ENCODE measurements at places on chromosomes 7 and 10. TPM values are rescaled to one million over a fixed set of nuclear protein-coding genes. Genes with fewer than 3 reads are reported as not detected.

GRCh38 chr10:103709341-103709920, 145.9 kb downstream of the SH3PXD2A start:
- H3K36me3 ChIP-seq = no peaks in the 10 kb centered on the region
- H3K27ac ChIP-seq = peak overlapping the region; percentile 50
- no peak for DNase-seq
- H3K27me3 ChIP-seq = no peaks in the 10 kb centered on the region
- H3K4me3 ChIP-seq = no peak overlapping the region

- H3K4me3 ChIP-seq = no peak overlapping the region
- no peak for DNase-seq
- H3K36me3 ChIP-seq = no peaks in the 10 kb centered on the region
- no peaks in the 10 kb centered on the region for H3K27me3 ChIP-seq
- no peak overlapping the region for H3K27ac ChIP-seq
Measured at GRCh38 chr10:37146443-37146842, 21.0 kb downstream of the ANKRD30A start.

- H3K4me3 ChIP-seq = no peak overlapping the region
- no peaks in the 10 kb centered on the region for H3K27me3 ChIP-seq
- no peak for DNase-seq
- no peak overlapping the region for H3K27ac ChIP-seq
- H3K4me1 ChIP-seq = no peaks in the 10 kb centered on the region
Measured at GRCh38 chr10:1381339-1381738, 325.2 kb downstream of the WDR37 start.

GRCh38 chr10:87504640-87505365, at the start of gene MINPP1:
Gene MINPP1, plus strand, starts transcription at chr10:87504893. Its CDS starts 23 bp downstream, at chr10:87504916.
- H3K27ac ChIP-seq = peak within 1 kb of the TSS; percentile 92
- peaks cover 20% of the 10 kb centered on the region for H3K36me3 ChIP-seq
- peak within 1 kb of the TSS; percentile 93 for H3K4me3 ChIP-seq
- no peaks in the 10 kb centered on the region for H3K27me3 ChIP-seq
- H3K4me1 ChIP-seq = peaks cover 18% of the 10 kb centered on the region

The KCNIP2 gene
- polyA plus RNA-seq = 1.8 TPM

DNA sequence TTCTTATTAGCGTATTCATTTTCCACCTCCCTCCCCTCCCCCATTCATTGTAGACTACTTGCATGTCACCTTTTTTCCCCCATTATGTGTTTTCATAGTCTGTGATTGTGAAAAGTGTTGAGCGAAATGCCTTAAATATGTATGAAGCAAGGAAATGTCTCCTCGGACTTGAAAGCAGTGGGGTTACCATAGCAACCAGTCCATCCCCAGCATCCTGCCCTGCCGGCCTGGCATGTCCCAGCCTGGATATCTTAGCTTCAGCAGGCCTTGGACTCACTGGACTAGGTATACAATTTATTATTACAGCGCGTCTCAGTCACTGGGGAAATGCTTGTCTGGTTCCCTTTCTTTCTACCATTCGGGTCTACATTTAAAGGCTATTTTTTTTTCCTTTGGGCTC, 283.6 kb downstream of the BICC1 start:
- H3K4me3 ChIP-seq = no peak overlapping the region
- no peaks in the 10 kb centered on the region for H3K27me3 ChIP-seq
- no peak overlapping the region for H3K27ac ChIP-seq
- DNase-seq = peak; percentile 66
- H3K4me1 ChIP-seq = no peaks in the 10 kb centered on the region
- H3K36me3 ChIP-seq = peaks cover 10% of the 10 kb centered on the region

GRCh38 chr7:117264716-117265115, 58.1 kb downstream of the WNT2 start:
- H3K27me3 ChIP-seq = no peaks in the 10 kb centered on the region
- H3K4me3 ChIP-seq = no peak overlapping the region
- no peak overlapping the region for H3K27ac ChIP-seq
- no peaks in the 10 kb centered on the region for H3K36me3 ChIP-seq

- no peak overlapping the region for H3K27ac ChIP-seq
- no peaks in the 10 kb centered on the region for H3K27me3 ChIP-seq
- DNase-seq = no peak
- no peak overlapping the region for H3K4me3 ChIP-seq
- peaks cover 19% of the 10 kb centered on the region for H3K36me3 ChIP-seq
- peaks cover 9% of the 10 kb centered on the region for H3K4me1 ChIP-seq
Measured at GRCh38 chr10:63252095-63252762, 119.1 kb downstream of the NRBF2 start.

GRCh38 chr7:41164440-41164839, 538.5 kb downstream of the INHBA start:
- no peaks in the 10 kb centered on the region for H3K27me3 ChIP-seq
- no peak for DNase-seq
- peak overlapping the region; percentile 65 for H3K27ac ChIP-seq
- H3K36me3 ChIP-seq = no peaks in the 10 kb centered on the region
- no peak overlapping the region for H3K4me3 ChIP-seq

DNA sequence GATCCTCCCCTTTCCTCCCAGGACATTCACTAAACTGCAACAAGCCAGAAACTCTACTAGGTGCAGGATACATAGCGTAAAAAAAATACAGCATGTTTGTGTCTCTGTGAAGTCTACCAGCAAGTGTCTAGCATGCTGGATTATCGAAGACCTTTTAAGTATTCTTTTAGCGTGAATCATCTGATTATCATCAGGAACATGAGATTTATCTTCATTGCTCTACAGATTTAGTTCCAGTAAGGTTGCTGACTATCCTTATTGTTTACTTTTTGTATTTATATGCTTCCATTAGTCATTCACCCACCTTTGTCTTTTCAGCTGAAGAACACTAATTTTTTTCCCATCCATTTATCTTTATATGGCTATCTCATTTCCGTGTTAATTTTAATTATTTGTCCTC, 62.8 kb downstream of the PDZD8 start:
- DNase-seq = no peak
- no peak overlapping the region for H3K4me3 ChIP-seq
- peaks cover 6% of the 10 kb centered on the region for H3K36me3 ChIP-seq
- no peak overlapping the region for H3K27ac ChIP-seq
- H3K4me1 ChIP-seq = no peaks in the 10 kb centered on the region

The ZNF365 gene
- 4.5 TPM for polyA plus RNA-seq

- no peak overlapping the region for H3K27ac ChIP-seq
- H3K36me3 ChIP-seq = no peaks in the 10 kb centered on the region
- H3K4me3 ChIP-seq = no peak overlapping the region
- no peaks in the 10 kb centered on the region for H3K27me3 ChIP-seq
Measured at GRCh38 chr10:83222300-83222699, 917.0 kb upstream of the GHITM start.

DNA sequence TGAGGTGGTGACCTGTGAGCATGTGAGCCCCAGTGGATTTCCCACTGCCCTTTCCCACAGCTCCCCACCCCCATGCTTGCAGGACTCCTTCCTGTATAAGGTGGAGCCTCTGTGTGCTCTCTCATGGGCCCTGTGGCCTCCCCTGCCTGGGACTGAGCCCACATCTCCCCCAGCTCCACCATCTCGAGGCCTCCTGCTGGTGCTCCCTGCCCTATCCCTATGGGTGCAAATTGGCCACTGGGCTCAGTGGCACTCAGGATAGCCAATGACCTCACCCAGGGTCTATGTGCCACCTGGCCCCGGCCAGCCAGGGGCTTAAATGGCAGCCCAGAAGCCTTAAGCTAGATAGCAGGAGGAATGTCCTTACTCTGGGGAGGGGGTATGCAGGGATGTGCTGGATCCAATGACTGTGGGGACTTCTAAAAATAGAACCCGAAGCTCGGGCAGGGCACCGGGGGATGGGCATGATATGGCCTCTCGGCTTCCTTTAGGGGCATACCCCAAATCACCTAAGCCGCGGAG, 2.0 kb downstream of the LDB3 start:
- no peak overlapping the region for H3K27ac ChIP-seq
- DNase-seq = no peak
- H3K27me3 ChIP-seq = no peaks in the 10 kb centered on the region

The TFEC gene
- polyA plus RNA-seq = 0.02 TPM

- peak; percentile 52 for DNase-seq
- no peaks in the 10 kb centered on the region for H3K36me3 ChIP-seq
- peaks cover 5% of the 10 kb centered on the region for H3K4me1 ChIP-seq
- H3K27me3 ChIP-seq = peaks cover 12% of the 10 kb centered on the region
Measured at GRCh38 chr10:70926226-70927000, 38.0 kb upstream of the PCBD1 start.

DNA sequence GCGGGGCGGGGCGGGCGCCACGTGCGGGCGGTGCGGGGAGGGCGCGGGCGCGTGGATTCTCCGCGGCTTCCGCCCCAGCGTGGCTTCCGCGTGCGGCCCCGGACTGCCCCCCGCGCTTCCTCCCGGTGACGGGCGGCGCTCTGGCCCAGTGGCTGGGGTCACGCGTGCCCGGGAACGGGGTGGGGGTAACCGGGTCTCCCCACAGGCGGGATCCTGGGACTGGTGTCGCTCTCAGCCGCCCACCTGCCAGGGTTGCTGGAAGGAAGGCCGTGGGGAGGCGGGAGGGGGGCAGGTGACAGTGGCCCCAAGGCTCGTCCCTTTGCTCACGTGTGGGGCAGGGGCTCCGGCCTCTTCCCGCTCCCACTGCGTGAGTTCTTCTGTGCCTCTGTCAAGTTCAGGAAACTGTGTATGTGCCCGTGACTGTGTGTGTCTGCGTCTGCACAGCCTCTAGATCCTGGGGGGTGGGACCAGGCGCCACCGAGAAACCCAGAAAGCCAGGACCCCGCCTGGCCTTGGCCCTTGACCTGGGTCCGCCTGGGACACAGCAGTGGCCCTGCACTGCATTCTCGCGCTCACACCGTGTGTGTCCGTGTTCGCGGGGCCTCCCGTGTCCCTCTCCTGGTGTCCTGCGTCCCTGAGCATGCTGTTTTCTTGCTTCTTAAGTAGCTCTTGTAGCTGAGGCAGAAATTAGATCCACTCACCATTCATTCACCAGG, 919 bp downstream of the MAFK start:
- no peaks in the 10 kb centered on the region for H3K36me3 ChIP-seq
- H3K4me1 ChIP-seq = peaks cover 34% of the 10 kb centered on the region
- DNase-seq = peak; percentile 76
- H3K27me3 ChIP-seq = no peaks in the 10 kb centered on the region
- H3K4me3 ChIP-seq = peak overlapping the region; percentile 55
- peak overlapping the region; percentile 97 for H3K27ac ChIP-seq

GRCh38 chr10:69644658-69645295, 14.7 kb downstream of the FAM241B start:
- no peak overlapping the region for H3K4me3 ChIP-seq
- 0 out of 2 replicates have a peak, but pooled peaks cover 4% of the 10 kb centered on the region for H3K27me3 ChIP-seq
- peak; percentile 91 for DNase-seq
- H3K36me3 ChIP-seq = no peaks in the 10 kb centered on the region

The ZYX gene
- 271 TPM for polyA plus RNA-seq

DNA sequence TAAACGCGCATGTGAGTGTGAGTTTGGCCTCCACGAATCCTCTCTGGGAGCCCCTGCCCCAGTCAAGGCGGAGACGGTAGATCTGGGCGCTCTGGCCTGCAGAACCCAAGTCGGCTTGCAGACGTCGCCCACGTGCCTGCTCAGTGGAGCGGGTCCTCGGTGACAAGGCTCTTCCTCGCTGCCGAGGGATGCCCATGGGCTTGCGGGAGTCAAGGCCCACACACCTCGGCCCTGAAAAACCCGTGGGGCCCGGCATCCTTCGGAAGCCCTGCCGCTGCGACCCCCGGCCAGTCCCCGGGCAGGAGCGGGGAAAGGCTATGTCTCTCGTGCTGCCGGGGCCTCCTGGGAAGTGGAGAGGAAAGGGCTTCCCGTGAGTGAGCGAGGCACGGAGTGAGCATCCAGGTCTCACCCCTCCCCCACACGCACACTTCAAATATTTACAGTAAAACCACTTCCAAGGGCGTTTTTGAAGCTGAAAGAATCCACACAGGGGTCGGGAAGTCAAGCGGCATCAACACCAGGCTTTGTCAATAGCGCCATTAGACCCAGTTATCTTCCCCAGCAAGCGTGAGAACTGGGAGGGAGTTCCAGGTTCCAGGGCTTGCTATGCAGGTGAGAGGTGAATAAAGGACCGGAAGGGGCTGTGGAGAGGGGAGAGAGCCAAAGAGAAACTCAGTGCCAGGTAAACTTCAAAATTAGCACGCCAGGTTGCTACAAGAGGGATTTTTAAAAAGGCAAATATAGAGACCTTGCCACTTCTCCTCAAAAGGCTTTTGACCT, 1.1 kb upstream of the MNX1 start:
- H3K36me3 ChIP-seq = no peaks in the 10 kb centered on the region
- peaks cover 96% of the 10 kb centered on the region for H3K27me3 ChIP-seq
- DNase-seq = peak; percentile 52
- H3K4me3 ChIP-seq = no peak overlapping the region
- H3K27ac ChIP-seq = no peak overlapping the region
- H3K4me1 ChIP-seq = no peaks in the 10 kb centered on the region

DNA sequence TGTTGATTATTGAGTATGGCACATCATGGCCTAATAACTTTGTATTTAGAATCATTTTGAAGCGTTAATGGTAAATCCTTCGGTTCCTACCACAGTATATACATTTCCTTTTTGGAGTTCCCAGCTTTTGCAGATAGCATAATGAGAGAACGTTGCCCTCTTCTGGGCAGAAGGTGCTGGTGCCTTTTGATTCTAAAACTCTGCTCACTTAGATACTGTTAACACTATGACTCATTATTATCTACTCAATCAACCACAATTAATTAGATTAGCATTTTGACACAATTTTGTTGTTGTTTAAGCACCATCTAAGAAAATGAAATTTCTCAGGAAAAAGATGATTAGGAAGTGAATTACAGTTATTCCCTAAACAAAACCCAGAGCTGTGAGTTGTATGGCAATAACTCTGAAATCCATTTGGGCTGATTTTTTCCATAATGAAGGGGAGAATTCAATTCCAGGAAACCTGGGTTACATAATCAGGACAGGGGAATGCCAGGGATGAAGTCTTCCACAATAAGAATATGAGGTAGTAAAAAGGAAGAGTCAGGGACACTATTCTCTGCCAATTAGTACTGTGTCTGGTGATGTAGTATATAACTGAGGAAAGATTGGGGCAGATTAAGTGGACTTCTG, 11.5 kb upstream of the DLD start:
- no peak overlapping the region for H3K4me3 ChIP-seq
- peak; percentile 75 for DNase-seq

- no peak overlapping the region for H3K27ac ChIP-seq
- H3K4me3 ChIP-seq = no peak overlapping the region
- H3K27me3 ChIP-seq = no peaks in the 10 kb centered on the region
Measured at GRCh38 chr10:123083811-123084210, 52.0 kb upstream of the HMX3 start.

The TSPAN15 gene
- 8.5 TPM for polyA plus RNA-seq

DNA sequence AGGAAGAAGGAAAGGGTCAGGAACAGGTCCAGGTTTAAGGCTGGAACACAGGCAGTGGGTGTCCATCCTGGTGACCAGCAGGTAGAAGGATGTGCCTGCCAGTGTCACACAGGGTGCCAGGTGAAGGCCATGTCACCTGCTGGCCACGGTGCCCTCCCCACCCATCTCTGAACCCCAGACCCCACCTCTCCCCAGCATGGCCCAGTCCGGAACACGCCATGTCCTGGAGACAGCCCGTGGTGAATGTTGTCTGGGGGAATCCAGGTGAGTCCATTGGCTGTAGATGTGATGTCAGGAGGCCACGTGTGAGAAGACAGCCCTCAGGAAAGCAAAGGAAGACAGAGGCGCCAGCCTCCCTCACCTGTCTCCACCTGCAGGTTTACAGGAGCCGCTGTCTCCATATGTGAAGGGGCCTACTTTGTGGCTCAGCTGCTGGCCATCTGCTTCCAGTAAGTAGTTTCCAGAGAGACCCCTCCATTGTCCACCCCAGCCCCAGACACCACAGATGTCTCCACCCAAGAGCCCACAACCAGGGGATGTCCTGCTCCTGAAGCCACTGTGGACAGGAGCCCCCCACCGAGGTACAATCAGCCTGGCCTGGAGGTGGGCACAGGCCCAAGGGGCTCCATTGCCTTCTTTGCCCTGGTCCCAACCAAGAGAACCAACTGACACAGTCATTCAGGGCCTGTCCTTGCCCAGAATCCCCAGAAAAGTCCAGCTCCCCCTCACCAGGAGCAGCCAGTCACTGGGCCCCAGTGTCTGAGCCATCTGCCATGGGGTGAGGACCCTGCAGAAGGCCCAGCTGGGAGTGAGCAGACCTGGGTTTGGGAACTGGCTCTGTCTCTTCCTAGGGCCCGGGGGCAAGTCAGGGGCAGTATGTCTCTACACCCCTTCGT, 20.7 kb downstream of the TMEM72 start:
- no peaks in the 10 kb centered on the region for H3K36me3 ChIP-seq
- no peak for DNase-seq
